Liver (tissue), 10 donors: ENCODE measurements at places on chromosomes 3 and 15.
A peak's percentile ranks its signal among the peaks of the same experiment; 100 is the strongest.

- H3K4me3 ChIP-seq, result no peak overlapping the region
- no peaks in the 10 kb centered on the region for H3K36me3 ChIP-seq
- no peaks in the 10 kb centered on the region for H3K27me3 ChIP-seq
- DNase-seq, result no peak
These were observed 14.7 kb downstream of the FHIT start for GRCh38 chr3:61236556-61236955.

- H3K27ac ChIP-seq, result peak overlapping the region; percentile 97
- H3K36me3 ChIP-seq, result no peaks in the 10 kb centered on the region
- peaks cover 18% of the 10 kb centered on the region for H3K4me1 ChIP-seq
- DNase-seq, result no peak
- H3K4me3 ChIP-seq, result peak overlapping the region; percentile 59
These were observed 2.8 kb downstream of the CHD2 start for GRCh38 chr15:92902737-92903593.

GRCh38 chr3:169147238-169148008, 516.1 kb downstream of the MECOM start:
- no peaks in the 10 kb centered on the region for H3K36me3 ChIP-seq
- H3K4me3 ChIP-seq, result peak overlapping the region; percentile 39
- H3K27ac ChIP-seq, result peak overlapping the region; percentile 44
- peak; percentile 39 for DNase-seq
- peaks cover 12% of the 10 kb centered on the region for H3K4me1 ChIP-seq

GRCh38 chr3:58874248-58874741, 175.5 kb downstream of the CFAP20DC start:
- no peaks in the 10 kb centered on the region for H3K27me3 ChIP-seq
- no peak overlapping the region for H3K4me3 ChIP-seq
- DNase-seq, result no peak
- no peaks in the 10 kb centered on the region for H3K36me3 ChIP-seq
- H3K4me1 ChIP-seq, result no peaks in the 10 kb centered on the region

DNA sequence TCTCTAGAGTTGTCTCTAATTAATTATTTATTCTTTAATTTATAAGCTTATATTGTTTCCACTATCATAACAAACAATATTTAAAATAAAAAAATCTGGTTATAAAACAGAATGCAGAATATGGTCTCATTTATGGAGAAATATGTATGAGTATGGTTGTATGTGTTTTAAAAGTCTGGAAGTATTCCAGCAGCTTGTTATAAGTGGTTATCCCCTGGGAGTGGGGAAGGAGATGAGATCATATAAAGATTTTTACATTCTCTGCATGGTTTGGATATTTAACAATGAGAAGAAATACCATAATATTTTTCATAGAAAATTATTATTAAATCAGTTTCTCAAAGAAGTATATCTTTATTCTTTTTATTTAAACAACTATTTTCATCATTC, 135.4 kb upstream of the MB21D2 start:
- no peaks in the 10 kb centered on the region for H3K4me1 ChIP-seq
- peaks cover 6% of the 10 kb centered on the region for H3K27me3 ChIP-seq
- no peak overlapping the region for H3K4me3 ChIP-seq
- no peak for DNase-seq
- no peaks in the 10 kb centered on the region for H3K36me3 ChIP-seq

GRCh38 chr3:177751770-177752169, 554.5 kb upstream of the TBL1XR1 start:
- DNase-seq, result no peak
- no peak overlapping the region for H3K27ac ChIP-seq
- no peaks in the 10 kb centered on the region for H3K36me3 ChIP-seq
- no peaks in the 10 kb centered on the region for H3K27me3 ChIP-seq
- H3K4me3 ChIP-seq, result no peak overlapping the region

- no peak overlapping the region for H3K27ac ChIP-seq
- H3K4me3 ChIP-seq, result no peak overlapping the region
- H3K4me1 ChIP-seq, result no peaks in the 10 kb centered on the region
These were observed 104.3 kb downstream of the MCTP2 start for GRCh38 chr15:94335616-94336015.

DNA sequence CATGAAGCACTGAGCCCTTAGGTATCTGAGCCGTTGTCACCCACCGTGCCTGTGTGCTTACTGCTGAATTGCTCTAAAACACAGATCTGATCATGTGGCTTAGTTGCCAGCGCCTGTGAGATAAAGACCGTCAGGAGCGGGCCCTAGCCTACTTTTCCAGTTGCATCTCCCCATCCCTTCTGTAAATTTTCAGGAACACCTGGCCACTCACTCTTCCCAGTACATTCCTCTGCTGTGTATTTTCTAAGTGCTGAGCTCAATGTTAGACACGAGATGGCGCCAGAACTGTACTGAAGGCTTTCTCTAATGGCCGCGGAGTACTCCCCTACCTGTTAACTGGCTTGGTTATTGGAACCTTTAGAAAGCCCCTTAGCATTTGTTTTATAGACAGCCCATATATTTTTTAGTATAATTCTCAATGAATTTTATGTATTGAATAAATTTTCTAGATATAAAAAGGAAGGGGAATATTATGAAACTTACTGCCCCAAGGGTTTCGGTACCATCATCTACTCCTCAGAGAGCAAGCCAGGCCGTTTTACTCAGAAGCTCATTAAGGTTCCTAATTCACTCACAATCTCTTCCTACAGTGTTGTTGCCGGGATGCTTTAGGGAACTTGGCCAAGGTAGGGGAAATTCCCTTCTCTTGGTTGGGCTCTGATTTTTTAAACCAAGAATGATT, 16.7 kb upstream of the WNT7A start:
- H3K27ac ChIP-seq, result no peak overlapping the region
- H3K36me3 ChIP-seq, result no peaks in the 10 kb centered on the region
- H3K4me3 ChIP-seq, result peak overlapping the region; percentile 55
- no peaks in the 10 kb centered on the region for H3K27me3 ChIP-seq
- DNase-seq, result no peak
- H3K4me1 ChIP-seq, result peaks cover 12% of the 10 kb centered on the region

DNA sequence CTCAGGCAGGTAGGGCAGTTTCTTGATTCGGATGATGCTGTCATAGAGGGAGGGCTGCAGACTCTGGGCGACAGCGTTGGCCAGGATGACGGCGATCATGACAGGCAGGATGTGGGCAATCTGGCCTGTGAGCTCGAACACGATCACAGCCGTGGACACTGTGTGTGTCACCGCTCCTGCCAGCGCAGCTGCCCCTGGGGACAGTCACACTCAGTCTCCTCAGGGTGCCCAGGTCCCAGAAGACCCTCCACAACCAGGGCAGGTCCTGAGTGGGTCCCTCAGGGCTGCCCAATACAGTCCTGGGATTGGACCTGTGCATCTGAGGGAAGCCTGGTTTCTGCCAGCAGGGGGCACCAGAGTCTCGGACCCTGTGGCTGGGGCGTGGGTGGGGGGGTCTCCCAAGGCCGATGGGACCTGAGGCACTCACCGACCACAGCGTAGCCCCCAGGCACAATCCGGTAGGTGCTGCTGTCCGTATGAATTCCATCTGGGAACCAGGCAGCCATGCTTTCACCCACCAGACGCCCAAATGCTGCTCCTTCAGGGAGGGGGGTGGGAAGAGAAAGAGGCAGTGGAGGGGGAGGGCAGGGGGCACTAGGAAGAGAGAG, 7.2 kb downstream of the CLCN2 start:
- H3K27me3 ChIP-seq, result no peaks in the 10 kb centered on the region
- H3K36me3 ChIP-seq, result no peaks in the 10 kb centered on the region
- no peak overlapping the region for H3K27ac ChIP-seq
- peaks cover 21% of the 10 kb centered on the region for H3K4me1 ChIP-seq
- peak; percentile 83 for DNase-seq

DNA sequence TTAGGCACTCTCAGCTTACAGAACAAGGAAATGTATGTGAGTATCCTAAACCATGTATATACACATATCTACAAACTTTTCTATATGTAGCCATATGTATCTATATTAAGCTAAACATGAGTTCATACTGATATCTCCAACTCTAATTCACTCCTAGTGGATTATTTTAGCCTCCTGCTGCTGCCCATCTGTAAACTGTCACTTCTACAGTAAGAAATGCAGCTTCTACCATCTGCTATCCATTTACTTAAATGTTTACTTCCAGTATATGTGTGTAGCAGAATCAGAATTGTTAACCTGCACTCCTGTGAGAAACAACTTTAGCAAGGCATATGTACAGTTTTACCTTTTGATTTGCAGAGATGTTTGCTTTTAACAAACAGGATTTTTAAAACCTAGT, 478.5 kb upstream of the CBLB start:
- H3K4me1 ChIP-seq, result no peaks in the 10 kb centered on the region
- H3K27me3 ChIP-seq, result no peaks in the 10 kb centered on the region
- no peak overlapping the region for H3K27ac ChIP-seq
- no peak for DNase-seq
- H3K4me3 ChIP-seq, result no peak overlapping the region

DNA sequence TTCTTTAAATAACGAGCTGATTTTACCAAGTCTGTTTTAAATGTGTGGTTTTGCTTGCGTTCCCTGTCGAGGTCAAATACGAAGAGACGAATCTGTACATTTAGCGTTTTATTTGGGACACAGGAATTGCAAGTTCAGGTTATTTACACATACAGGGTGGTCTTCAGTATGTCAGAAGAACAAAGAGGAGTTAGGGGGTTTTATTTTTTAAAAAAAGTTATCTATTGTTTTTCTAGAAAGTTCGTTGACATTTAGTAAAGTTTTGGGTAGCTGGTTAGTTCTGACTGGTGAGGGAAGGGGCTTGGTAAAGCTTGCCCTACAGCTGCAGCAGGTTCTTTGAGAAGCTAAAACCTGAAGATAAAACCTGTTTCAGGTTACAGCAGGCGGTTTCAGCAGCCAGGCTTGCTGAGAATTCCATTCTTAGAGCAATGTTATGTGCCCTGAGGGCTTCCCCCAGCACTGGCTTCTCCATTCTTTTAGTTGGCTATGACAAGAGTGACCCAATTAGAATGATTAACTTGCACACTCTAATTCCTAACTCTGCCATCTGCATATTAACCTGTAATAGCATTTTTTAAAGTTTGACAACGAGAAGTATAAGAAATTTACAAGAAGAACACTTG, 815 bp upstream of the ZNF280D start:
- H3K36me3 ChIP-seq, result no peaks in the 10 kb centered on the region
- H3K4me1 ChIP-seq, result peaks cover 7% of the 10 kb centered on the region
- H3K4me3 ChIP-seq, result peak overlapping the region; percentile 95
- no peaks in the 10 kb centered on the region for H3K27me3 ChIP-seq
- peak overlapping the region; percentile 89 for H3K27ac ChIP-seq

- no peaks in the 10 kb centered on the region for H3K36me3 ChIP-seq
- H3K27me3 ChIP-seq, result no peaks in the 10 kb centered on the region
- DNase-seq, result no peak
- no peak overlapping the region for H3K4me3 ChIP-seq
- peaks cover 7% of the 10 kb centered on the region for H3K4me1 ChIP-seq
These were observed 67.8 kb upstream of the ATP13A3 start for GRCh38 chr3:194554473-194555123.
